ENCODE measurements at places on chromosomes 4 and X. TPM values are rescaled to one million over a fixed set of nuclear protein-coding genes. Genes with fewer than 3 reads are reported as not detected.

GRCh38 chr4:154137320-154137905, 348.5 kb upstream of the SFRP2 start:
- no peak for DNase-seq

DNA sequence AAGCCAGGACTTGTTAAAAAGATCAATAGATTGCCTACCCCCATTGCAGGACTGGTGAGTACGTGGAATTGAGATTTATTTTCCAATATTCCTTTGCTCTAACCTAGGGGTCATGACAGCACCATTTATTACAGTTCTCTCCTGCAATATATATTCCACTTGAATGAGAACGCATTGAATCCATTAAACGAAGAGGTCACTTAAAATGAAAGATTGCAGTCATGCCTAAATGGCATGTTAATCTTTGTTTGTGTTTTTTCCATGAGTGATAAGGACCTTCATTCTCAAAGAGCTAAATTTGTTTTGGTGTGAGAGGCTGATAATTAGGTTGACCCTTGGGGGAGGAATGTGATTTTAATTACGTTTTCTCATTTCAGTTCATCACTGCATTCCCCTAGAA, 13.5 kb upstream of the LIMCH1 start:
- no peak for DNase-seq

- DNase-seq = no peak
Measured at GRCh38 chr4:8439914-8440491, 520 bp downstream of the ACOX3 start.

- no peak for DNase-seq
Measured at GRCh38 chr4:93825551-93826216, 2.9 kb upstream of the ATOH1 start.

GRCh38 chrX:150227873-150228410, 135.2 kb upstream of the MAMLD1 start:
- no peak for DNase-seq

DNA sequence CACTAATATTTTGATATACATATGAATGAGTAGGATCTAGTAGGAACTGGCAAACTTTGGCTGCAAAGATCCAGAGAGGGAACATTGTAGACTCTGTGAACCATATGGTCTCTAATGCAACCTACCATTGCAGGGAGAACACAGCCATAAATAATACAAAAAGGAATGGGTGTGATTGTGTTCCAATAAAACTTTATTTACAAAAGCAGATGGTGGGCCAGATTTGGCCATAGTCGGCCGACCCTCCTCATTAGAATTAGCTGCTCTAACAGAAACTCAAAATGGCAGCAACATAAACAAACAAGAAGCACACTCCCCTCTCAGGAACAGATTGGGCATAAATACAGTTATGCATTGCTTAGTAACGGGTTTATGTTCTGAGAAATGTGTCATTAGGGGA, 198.1 kb upstream of the RBPJ start:
- DNase-seq = no peak

DNA sequence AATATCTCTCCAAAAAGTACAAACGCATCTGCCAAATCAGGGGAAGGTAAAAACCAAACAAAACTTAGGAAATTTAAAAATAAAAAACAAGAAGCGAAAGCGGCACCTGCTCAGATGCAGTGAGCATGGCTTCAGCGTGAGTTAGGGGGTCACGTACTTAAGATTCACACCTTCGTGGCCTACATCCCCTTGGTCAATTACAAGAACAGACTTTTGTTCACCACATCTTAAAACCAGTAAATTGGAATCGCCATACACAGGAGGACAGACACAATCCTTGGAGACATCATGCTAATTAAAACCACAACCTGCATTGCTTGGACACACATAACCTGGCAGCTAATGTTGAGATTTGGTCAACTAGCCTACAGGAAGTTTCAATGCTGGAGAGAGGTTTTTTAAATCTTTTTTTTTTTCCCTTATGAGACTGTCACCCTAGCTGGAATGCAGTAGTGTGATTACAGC, 12.5 kb upstream of the SEL1L3 start:
- DNase-seq = no peak

DNA sequence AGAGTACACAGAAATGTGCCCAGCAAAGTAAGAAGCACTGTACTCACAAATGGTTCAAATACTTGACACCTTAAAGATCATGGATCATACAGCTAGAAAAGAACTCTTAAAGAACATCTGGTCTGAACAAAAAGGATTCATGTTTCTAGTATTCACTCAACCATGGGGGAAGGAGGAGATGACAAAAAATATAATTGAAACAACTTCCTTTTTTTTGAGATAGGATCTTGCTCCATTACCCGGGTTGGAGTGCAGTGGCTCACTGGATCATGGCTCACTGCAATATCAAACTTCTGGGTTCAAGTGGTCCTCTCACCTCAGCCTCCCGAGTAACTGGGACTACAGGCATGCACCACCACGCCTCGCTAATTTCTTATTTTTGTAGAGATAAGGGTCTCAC, 6.0 kb downstream of the DHX15 start:
- no peak for DNase-seq

DNA sequence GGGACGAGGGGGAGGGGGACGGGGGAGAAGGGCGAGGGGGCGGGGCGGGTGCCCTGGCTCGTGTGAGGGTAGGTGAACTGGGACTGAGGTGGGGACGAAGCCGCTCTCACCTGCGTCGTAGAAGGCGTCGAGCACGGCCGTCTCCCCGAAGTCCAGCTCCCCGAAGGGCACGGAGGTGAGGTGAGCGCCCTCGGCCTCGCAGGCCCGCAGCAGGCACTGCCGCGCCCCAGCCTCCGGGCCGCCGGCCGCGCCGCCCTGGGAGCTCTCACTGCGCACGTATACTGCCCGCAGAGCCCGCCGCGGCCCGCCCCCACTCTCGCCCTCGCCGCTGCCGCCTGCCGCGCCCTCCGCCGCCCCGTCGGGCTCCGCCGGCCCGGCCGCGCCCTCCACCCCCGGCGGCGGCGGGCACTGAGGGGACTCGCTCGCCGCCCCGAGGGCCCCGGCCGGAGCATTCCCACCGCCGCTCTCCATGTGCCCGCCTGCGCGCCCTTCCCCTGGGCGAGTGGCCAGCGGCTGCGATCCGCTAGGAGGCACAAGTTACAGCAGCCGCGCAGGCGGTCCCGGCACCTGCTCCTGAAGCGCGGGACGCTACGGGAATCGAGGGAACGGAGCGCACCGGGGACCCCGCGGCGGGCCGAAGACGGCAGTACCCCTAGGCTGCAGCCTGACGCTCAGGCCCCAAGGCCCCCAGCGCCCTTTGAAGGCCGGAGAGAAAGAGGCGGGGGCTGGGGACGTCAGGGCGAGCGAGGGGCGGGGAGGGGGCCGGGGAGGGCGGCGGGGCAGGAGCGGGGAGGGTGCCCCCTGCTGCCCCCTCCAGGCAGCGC, at the start of gene MAP3K15:
Gene MAP3K15, minus strand, starts transcription at position 718 of the 824 bp plus-strand sequence. Its CDS starts 247 bp downstream, at position 471.
- DNase-seq = peak; percentile 32

DNA sequence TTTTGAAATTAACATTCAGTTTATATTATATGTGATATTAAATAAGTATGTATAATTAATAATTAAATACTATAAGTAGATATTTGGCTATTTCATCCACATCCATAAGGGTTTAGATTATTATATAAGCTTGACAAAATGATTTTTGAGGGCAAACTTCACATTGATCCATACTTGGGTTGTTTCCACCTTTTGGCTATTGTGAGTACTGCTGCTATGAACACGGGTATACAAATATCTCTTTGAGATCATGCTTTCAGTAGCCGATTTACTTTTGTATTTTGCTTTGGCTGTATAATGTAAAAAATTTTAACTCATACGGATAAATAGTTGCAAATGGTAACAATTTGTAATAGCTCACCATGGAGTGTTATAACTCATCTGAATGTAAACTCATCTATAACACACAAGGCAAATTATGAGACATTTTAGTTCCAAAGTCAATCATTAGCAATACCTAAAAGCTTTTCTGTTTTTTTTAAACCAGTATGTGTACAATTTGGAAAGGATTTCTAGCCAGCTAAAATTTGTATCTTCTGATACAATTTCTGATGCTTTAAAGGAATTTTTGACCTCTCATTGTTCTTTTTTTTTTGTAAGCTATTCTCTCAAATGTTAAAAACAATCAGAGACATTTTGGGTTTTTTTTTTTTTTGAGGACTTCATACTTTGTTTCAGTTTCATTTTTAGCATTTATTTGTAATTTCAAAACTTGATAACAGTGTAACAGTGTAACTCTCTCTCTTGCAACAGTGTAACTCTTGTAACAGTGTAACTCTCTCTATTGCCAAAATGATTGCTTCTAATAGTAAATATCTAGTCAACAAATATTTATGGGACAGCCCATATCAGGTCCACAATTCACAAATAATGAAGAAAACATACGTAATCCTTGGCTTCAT, 51.8 kb upstream of the ARX start:
- no peak for DNase-seq

DNA sequence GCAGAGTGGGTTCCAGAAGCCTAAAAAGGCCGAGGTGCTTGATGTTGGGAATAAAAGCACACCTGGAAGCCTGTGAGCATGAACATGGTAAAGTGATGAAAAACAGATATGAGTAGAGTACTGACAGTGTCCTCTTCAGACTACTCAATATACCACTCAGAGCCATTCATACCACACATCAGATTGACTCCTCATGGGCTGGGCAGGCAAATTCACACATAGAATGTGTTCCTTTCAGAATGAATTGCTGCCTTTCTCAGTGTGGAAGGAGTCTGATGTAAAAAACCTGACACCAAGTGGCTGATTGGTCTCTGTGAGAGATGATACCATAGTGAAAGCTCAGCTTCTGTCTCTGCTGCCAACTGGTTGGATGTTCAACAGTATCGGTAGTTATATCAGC, 442.7 kb downstream of the RAPGEF2 start:
- no peak for DNase-seq

DNA sequence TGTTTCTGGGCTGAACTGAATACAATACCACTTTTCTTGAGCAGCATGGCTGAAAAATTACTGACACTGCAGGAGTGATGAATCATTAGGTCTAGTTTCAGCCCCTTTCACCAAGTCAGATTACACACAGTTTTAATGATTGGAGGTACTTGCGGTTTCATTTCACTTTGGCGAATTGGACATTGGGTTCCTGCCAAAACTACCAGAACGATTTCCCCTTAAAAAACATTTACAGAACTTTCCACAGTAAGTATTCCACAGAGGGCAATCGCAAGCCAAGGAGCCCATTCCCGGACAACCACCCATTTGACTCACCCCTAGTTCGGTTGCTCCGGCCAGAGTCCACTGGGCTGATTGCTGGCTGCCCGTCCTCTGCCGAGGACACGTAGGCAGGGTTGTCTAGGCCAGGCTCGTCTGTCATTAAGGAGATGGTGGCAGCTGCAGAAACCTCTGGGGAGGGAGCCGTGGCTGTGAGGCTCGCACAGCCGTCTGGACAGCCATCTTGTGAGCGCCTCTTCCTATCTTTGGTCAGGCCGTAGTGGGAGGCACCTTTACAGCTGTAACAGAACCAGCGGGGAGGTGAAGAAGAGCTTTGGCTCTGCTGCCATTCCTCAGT, 83.5 kb downstream of the LNX1 start:
- DNase-seq = no peak

The GIMD1 gene
- polyA plus RNA-seq = not detected

The MRFAP1L1 gene
- 54.6 TPM for polyA plus RNA-seq

The TMEM154 gene
- 3.8 TPM for polyA plus RNA-seq

The GLRA2 gene
- not detected for polyA plus RNA-seq

The EPHA5 gene
- 0.15 TPM for polyA plus RNA-seq
